ENCODE measurements at places on chromosomes 5 and 9.

DNA sequence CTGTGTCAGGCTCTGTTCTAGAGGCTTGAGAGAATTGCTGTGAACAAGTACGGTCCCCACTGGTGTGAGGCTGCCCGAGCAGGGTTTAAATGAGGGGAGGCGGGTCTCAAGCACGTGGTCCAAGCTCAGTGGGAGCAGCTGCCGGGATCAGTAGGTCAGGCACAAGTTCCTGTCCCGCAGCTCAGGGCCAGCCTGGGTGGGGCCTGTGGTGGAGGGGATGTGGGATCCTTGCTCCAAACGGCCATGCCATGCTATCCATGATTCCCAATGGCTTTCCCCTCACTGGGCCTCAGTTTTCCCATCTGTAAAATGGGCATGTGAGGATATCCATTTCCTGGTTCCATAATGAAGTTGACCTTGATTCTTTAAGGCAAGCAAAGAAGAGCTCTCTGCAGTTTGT lies 17.1 kb downstream of the OBP2B start:
- no peak for DNase-seq

DNA sequence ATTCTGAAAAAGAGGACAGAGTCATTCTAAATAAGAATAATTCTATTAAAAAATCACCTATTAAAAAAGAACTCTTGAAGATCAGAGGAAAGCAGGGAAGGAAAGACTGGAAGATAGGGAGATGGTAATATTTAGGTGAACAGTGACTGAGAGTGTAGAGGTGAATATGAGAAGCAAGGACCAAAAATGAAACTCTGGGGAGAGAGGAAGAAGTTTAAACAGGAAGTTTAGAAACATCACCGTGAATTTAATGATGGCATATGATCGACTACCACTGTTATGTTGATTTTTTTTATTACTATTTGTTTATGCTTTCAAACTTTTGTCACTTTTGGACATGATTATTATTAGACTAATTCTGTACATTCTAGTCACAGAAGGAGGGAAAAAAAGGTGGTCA lies 1.7 kb upstream of the SPINK6 start:
- no peak for DNase-seq

DNA sequence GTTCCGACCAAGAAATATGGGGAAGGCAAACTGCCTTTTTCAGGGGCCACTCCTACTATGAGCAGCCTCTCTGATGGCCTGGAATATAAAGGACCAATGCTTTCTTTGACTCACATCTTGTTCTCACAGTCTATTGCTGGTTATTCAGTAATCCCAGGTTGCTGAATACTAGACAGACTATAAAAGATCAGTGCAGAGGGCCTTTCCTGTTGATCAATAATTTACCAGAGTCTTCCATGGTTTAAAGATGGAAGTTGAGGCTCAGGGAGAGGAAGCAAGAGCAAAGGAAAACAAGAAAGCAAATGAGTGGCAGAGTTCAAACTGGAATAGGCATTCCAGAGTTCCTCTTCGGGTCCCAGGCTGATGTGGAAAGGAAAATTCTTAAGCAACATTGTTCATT lies 62.9 kb downstream of the FBXO38 start:
- no peak for DNase-seq

GRCh38 chr9:4700091-4700490 lies 20.7 kb downstream of the CDC37L1 start:
- DNase-seq = no peak

DNA sequence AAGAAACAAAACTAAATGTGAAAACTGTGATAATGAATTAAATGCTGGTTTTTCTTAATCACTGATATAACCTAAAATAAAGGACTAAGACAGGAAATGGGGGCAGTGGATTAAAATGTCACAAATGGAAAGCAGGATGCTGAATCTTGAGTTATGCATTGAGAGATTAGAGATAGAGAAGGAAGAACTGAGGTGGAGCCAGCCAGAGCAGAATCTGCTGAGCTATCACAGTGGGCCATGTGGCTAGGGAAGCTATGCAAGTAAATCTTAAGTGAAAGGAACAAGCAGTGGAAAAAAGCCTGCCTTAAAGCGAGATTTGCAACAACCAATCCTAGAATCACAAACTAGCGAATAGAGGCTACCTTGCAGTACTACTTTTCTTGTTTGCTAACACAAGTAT lies 188.5 kb upstream of the RASA1 start:
- no peak for DNase-seq

DNA sequence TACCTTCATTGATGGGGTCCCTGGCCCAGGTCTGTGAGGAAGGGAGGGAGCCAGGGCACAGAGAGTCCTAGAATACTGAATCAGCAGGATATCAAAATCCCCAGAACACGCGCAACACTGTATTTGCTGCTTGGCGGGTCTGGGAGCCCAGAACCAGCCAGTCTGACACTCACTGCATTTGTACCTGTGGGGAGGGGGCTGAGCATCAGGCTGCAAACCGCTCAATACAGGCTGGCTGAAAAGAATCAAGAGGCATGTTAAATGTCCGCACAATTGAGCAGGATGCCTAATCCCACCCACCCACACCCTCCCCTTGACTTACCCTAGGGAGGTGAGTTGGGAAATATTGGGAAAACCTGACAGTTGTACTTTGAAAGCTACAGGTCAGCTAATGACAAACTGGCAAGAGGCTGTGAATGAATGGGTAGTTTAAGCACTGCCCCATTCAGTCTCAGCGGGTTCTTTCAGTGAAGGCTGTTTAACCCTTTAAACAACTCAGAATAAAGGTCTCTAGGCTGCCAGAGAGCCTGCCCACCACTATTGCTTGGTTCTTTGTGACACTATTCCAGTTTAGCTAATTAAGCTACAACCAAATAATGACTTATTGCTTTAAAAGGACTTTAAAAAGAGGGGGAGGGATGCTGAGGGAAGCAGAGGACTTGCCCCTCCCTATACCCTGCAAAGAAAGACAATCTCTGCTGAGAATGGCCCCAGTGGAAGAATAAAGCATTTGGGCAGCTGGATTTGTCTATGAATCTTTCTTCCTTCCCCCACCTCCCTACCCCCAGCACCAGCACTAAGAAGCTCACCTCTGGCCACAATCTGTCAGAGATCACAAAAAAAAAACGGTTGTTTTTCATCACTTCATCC lies 5.0 kb downstream of the SPRY4 start:
- no peak for DNase-seq

GRCh38 chr5:68395926-68396511 lies 180.5 kb downstream of the PIK3R1 start:
- no peak for DNase-seq

GRCh38 chr5:126884269-126884819 lies 107.4 kb downstream of the LMNB1 start:
- DNase-seq = no peak

DNA sequence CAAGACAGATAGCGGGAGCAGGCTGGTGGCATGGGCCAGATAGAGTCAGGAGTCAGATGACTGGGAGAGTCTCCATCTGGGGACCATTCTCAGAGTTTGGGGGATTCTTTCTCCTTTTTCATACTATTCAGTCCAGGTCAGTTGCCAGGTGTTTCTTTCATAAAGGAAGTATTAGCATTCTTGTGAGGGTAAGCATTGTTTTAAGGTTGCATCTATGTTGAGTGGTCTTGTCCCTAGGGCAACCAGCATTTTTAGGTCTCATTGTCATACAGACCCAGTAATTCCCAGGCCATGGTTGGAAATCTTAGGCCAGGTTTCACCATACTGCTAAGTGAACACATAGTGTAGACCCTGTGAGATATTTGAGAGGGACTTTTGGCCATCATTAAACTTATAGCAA lies 122.3 kb upstream of the POC5 start:
- no peak for DNase-seq

DNA sequence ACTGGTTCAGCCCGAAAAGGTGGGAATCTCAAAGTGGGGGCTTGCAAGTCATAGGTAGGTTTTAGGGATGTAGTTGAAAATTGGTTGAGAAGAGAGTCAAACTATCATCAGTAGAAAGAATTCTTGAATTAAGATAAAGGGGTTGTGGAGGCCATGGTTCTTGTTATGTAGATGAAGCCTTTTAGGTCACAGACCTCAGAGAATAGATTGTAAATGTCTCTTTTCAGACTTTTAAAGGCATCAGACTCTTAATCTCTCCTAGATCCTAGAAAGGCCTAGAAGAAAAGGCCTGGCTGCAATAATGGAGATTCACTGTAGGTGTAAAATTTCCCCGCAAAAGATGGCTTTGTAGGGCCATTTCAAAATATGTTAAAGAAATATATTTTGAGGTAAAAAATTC lies 96.4 kb downstream of the PSAT1 start:
- DNase-seq = no peak

DNA sequence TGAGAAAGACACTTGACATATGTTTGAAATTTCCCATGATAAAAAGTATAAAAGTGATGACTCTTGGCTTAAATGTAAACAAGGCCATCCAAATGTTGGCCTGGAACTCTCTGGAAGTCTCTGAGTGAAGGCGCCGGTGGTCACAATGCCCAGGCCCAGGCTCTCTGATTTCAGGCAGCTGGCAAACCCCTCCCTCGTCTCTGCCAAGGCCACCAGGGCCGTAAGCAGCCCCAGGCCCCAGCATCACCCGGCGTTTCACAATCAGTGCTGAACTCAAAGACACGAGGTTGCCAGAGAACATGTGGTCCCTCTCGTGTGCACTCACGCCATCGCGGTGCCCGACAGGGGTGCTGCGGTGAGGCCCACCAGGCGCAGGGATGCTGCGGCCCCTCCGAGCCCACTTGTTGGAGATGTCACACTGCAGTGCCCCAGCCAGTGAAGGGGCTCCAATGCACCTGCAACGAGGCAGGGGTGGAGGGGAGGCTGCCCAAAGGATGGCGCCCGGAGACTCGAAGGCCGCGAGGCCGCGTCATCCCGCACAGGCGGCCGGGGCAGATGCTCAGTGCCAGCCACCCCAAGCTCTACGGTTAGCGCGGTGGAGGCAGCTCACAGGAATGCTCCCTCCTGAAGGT lies 15.0 kb downstream of the LPCAT1 start:
- no peak for DNase-seq

DNA sequence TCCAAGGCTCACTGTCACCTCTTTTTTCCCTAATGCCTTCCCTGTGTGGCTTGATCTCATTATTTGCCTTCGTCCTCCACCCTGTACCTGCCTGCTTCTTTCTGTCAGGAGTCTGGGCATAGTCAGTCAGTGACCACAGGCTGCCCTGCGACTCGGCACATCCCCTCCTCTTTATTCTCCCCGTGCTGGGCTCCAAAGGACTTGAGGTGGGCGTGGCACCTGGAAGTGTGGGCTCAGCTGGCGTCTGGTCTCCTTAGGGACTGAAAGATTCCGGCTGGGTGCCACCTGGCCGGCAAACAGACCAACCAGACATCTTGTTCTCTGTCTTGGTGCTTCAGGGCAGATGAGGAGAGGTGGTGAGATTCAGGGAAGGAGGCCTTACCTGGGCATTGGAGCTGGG lies 29.6 kb upstream of the PRDM12 start:
- DNase-seq = no peak

DNA sequence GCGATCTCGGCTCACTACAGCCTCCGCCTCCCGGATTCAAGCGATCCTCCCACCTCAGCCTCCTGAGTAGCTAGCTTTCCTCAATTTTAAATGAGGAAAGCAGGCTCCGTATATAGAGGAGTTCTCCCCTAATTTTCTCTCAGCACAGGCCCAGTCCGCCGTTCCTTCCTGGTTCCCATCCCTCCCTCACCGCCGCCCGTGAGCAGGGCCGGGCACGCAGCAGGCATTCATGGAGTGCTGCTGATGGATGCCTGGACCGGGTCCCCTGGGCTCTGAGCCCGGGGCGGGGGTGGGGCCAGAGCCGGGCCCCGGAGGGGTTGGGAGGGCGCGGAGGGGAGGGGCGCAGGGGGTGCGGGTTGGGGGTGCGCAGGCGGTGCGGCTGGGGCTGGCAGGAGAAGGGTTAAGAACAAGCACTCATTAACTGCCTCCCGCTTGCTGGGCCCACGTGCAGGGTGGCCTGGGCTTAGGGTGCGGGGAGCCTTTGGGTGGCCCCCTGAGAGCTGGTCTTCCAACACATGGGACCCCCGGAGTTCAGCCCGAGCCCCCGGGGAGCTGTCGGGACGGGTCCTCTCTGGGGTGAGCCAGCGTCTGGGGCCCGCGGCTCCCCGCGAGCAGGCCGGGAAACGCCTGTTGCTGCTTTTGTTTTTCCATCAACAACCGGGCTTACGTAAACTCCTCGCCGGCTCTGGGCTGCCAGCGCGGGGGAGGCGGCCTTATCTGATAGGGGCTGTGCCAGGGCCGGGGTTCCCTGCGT lies 33.7 kb downstream of the LHX2 start:
- no peak for DNase-seq

GRCh38 chr5:142784401-142784955 lies 14.3 kb downstream of the ARHGAP26 start:
- no peak for DNase-seq

- DNase-seq = no peak
Measured at GRCh38 chr5:154714266-154714986, 40.8 kb upstream of the LARP1 start.

GRCh38 chr5:172672681-172673080 lies 31.6 kb downstream of the NEURL1B start:
- no peak for DNase-seq

- DNase-seq = no peak
Measured at GRCh38 chr9:93058355-93059010, at the start of gene SUSD3. Gene SUSD3 (plus strand): TSS chr9:93058701. CDS start chr9:93058743, 42 bp downstream.

DNA sequence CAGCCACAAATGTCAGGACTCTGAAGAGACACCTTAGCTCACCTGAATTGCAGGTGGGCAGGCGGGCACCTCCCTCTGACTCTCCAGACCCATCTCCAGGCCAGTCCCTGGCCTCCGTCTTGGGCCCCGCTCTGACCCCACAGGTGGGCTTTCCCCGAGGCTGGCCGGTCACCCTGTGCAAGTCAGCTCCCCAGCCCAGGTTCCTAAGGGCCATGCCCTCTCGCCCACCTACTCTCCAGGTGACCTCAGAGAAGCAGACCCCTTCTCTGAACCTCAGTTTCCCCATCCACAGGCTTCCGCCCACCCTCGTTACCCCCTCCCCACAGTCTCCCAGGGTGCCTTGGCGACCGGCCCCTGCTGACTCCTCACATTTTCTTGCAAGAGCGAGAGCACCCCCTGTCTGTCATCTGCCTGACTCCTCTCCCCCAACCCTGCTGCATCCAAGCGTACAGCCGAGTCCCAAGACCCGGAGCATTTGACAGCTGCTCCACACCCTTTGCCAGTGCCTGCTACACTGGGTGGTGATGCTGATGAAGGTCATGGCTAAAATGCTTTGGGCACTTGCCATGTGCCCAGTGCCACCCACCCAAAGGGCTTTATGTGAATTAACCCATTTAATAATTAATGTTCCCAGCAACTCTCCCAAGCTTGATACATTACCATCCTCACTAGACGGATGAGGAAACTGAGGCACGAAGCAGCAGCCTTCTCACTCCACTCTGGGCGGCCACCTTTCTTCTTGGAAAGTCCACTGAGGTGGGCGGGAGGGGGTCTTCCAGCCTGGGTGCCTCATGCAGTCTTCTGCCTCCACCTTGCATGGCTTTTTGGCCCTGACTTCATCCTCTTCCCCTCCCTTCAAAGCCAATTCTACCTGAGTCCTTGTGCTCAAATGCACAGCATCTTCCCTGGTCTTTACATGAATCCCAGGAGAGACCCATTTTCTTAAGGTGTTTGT lies 51.1 kb upstream of the ORM1 start:
- DNase-seq = no peak

GRCh38 chr5:149610589-149611255 lies 29.4 kb downstream of the ARHGEF37 start:
- DNase-seq = no peak

All from vagina (tissue), 2 donors.